ENCODE measurements at places on chromosomes 3 and 15. TPM values are rescaled to one million over a fixed set of nuclear protein-coding genes. Genes with fewer than 3 reads are reported as not detected.
A peak's percentile ranks its signal among the peaks of the same experiment; 100 is the strongest.

DNA sequence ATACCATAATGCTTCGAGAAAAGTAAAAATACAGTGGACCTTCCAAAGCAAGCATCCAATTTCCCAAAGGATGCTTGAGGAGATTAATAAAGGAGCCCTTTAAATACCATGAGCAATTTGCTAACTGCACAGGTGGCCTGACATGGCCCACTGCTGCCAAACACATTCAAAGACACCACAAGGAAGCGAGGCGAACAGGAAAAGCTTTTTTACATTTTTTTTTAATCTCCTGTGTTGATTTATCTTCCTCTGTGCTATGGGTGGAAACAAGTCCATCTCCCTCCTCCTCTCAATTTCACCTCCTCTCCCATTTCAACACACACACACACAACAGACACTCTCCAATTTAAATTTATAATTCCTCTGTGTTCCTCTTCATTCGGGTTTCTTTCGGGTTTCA is 243.4 kb downstream of the IGSF11 start:
- DNase-seq = no peak

LYZL4 gene
- not detected for total RNA-seq

DNA sequence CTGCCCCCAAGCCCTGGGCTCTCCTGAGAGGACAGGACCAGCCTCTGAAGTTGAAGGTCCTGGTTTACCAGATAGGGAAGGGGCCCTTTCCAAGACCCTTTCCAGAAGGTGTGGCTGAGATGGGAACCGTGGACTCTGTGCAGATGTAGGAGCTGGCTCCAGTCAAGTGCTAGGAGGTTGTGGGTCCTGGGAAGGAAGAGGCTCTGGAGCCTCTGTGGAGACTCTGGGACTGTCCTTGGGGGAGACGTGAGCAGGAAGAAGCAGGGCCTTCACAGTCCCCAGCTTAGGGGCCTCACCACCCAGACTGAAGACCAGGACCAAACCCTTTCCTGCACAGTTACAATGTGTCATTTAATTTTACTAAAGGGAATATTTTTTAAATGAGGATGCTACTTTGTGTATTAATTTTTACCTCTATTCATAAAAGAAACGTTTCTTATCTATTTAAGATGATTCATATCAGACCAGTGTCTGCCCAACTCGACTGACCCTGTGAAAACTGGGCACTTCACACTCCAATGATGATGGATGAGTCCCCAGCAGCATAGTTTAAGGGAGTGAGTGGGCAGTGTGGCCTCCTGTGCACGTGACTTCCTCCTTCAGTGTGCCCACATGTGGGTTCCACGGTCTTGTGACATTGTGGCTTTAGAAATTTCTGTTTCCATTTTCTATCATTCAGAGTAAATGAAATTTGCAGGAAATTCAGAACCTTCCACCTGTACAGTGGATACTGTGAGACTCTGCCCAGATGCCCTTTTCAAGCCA is 10.9 kb downstream of the CCR5AS start:
- DNase-seq = peak; percentile 41

DNA sequence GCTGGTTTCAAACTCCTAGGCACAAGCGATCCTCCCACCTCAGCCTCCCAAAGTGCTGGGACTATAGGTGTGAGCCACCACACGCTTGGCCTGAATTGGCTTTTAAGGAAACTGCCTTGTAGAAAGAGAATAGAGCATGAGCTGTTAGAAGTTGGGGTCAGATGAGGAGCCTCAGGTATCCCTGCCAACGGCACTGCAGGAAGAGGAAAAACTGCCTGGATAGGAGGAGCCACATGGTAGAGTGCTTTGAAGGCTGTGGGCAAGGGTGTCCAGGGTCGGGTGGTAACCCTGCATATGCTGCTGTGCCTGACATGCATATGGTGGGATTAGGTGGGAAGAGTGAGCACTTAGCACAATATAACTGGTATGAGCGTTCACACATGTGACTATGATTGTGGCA is 55.0 kb downstream of the BSN start:
- no peak for DNase-seq

BMF gene
- total RNA-seq = 0.83 TPM

SMCO1 gene
- total RNA-seq = not detected

DNA sequence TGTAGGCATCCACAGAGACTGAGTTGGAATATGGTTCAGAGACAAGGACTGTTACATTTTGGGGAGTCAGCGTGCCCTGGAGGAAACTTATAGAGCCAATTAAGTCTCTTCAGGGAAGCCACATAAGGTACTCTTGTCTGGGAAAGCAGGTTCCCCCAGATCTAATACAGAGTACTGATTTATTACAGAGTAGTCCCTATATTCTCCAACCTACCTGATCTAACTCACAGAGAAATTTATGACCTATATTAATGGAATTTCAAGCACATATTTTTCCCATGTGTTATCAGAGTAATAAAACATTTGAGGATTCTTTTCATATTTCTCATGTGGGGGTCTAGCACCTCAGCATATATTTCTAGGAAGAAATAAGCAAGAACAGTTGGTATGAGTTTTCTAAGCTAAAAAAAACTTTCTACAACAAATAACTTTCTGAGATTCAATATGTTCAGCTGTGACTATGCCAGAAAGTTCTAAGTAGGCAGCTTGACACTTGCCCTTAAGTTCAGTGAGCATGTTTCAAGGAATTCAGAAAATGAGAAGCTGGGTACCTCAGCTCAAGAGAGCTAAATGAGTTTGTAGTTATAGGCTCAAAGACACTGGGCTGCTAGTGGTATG is 75.3 kb upstream of the COL8A1 start:
- peak; percentile 72 for DNase-seq

GRCh38 chr3:159837725-159838124 is 150.9 kb upstream of the IL12A start:
- no peak for DNase-seq

LTF gene
- total RNA-seq = not detected

GRCh38 chr3:62199126-62199525 is 174.2 kb downstream of the FEZF2 start:
- no peak for DNase-seq

GRCh38 chr3:32443478-32443877 is 51.8 kb downstream of the CMTM7 start:
- peak; percentile 73 for DNase-seq

- DNase-seq = no peak
Observed at GRCh38 chr3:127637546-127637945, 8.6 kb downstream of the PODXL2 start.

- DNase-seq = peak; percentile 48
Observed at GRCh38 chr3:10983219-10983916, 9.2 kb upstream of the SLC6A1 start.

SI gene
- total RNA-seq = not detected

GRCh38 chr3:187212196-187212545 is 14.9 kb downstream of the RTP1 start:
- DNase-seq = no peak

DNA sequence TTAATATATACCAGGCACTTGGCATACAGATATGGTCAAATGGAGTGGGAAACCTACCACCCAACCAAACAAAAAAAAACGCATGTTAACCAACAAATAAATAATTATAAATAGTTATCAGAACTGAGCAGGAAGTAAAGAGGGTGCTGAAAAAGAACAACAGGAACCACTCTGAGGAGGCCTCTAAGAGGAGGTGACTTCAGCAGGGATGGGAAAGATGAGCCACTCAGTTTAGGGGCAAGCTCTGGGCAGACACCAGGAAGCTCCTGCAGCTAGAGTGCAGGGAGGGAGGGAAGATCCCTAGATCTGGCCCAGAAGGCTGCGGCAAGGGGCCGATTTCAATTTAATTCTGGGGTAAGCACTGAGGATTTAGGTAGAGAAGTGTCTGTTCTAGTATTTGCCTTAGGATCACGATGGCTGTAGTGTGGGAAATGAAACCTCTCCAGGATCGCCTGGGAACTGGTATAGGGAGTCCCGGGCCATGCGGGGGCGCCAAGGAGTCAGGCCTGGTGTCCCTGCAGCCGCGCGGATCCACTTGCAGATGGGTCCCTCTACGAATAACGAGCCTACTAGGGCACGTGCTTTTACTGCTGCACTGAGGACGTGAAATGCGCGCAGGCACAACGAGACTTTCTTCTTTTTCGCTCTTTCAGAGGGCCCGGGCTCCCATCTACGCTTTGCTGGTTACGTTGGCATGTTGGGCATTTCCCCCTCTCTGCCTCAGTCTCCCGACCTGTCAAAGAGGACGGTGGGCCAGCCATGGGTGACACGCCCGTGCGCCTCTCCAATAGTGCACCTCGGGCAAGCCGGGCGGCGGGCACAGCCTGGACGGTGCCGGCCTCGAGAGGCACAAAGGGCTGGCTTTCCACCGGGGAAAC is 1.5 kb upstream of the LIMD1 start:
- peak; percentile 82 for DNase-seq

HDC gene
- total RNA-seq = 0.29 TPM

GRCh38 chr15:93179700-93180102 is 90.7 kb upstream of the RGMA start:
- no peak for DNase-seq

- DNase-seq = no peak
Observed at GRCh38 chr15:34986326-34986725, 1.8 kb downstream of the ZNF770 start.

DNA sequence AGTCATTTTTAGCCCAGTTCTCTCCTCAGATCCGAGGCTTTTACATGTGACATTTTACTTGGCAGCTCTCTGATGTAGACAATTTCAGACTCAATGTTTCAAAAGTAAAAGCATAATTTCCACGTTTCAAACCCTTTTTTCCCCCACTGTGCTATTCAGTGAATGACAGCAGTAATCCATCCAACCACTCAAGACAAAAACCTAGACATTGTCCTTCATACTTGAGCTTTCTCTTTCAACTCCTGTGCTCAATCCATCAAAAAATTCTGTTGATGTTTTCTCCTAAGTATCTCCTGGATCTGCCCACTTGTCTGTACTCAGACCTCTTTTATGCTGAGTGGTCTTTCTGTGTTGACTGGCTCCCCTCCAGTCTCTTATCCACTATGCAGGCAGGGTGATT is 214.7 kb downstream of the CHL1 start:
- DNase-seq = no peak

GRCh38 chr15:47027322-47027946 is 689.9 kb upstream of the SEMA6D start:
- DNase-seq = no peak

DNAJA4 gene
- total RNA-seq = not detected

GPR160 gene
- 2.7 TPM for total RNA-seq

SPATA12 gene
- 1.9 TPM for total RNA-seq

SLC9C1 gene
- not detected for total RNA-seq

COLQ gene
- total RNA-seq = not detected

- no peak for DNase-seq
Observed at GRCh38 chr3:158780766-158781165, 21.1 kb upstream of the MFSD1 start.

DNA sequence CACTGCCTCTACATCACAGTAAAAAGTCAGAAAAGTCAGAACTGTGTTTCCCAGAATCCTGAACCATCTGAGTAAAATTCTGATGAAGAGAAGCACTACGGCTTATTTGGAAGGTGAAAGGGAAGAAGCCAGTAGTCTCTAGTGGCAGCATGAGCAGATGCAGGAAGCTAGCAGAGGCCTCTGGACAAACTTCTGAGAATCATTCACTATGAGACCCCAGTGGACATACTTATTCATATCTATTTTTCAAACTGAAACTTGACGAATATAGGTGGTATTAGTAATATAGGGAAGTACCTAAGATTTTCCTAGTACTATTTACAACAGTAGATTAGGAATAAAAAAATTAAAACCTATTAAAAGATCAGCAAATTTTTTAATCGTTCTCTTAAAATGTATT is 272.8 kb upstream of the TTC14 start:
- DNase-seq = no peak

KNG1 gene
- not detected for total RNA-seq

GRCh38 chr15:72206677-72207000 is 9.1 kb upstream of the GRAMD2A start:
- peak; percentile 39 for DNase-seq

GRCh38 chr3:38347421-38348200 is 1.0 kb downstream of the XYLB start:
- no peak for DNase-seq

DNA sequence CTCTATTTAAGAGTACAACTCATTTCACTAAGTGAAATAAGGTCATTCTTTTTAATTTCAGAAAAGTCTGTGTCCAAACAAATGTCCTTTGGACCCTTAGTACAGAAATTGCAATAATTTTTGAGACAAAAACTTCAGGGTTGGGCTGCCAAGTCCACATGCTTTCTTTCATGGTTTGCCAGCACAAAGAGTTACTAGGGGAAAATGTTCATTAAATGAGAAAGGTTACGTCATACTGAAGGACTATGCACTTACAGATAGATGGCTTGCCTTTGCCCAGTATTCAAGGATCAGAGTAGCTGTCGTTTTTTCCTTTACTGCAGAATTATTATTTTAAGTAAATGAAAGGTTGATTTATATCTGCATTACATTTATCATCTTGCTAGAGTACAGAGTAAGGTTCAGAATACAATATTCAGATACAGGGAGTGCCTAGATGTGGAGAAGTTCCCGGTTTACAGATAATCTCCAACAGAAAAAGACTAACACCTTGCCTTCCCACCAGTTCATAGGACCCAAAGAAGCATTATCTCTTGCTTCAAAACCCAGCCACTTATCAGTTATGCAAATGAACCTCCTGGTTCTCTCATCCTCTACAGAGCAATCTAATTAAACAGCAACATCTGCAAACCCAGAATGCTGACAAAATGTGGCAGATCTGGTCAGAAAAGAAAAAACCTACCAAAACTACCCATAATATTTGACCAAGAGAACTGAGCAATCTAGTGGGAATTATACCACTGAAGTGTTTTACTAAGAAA is 179.3 kb downstream of the FRMD5 start:
- no peak for DNase-seq

KLHL25 gene
- total RNA-seq = 6.4 TPM

GRCh38 chr15:76206325-76206976 is 104.8 kb downstream of the ETFA start:
- peak; percentile 83 for DNase-seq

CPLX3 gene
- total RNA-seq = not detected

GRCh38 chr3:155283092-155284056 is 10.1 kb downstream of the STRIT1 start:
- no peak for DNase-seq

- DNase-seq = peak; percentile 63
Observed at GRCh38 chr15:58957101-58957973, 23.9 kb upstream of the SLTM start.

- DNase-seq = no peak
Observed at GRCh38 chr3:94024385-94024784, 4.0 kb downstream of the STX19 start.

POLQ gene
- total RNA-seq = 13.8 TPM

DNA sequence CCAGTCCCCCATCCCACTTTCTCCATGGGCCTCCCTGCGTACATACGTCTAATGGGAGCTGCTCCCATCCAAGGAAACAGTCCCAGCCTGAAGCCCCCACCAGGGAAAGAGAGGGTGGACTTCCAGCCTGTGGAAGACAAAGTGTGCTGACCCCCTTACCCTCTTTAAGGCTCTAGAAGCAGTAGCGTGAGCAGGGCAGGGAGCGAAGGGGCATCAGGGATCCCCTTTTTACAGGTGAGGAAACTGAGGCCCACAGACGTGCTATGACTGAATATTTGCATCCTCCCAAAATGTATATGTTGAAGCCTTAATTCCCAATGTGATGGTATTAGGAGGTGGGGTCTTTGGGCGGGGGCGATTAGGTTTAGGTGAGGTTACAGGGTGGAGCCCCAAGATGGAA is 83.4 kb downstream of the TOP2B start:
- DNase-seq = no peak

- DNase-seq = no peak
Observed at GRCh38 chr3:30628901-30629590, 22.6 kb downstream of the TGFBR2 start.

Data from A172 (cell line).